Left lung (tissue), 14 donors: ENCODE measurements at places on chromosomes 3 and 15. TPM values are rescaled to one million over a fixed set of nuclear protein-coding genes. Genes with fewer than 3 reads are reported as not detected.

Gene NUP210
- polyA plus RNA-seq: 19.7 TPM

Gene GOLGA8S
- 1.3 TPM for polyA plus RNA-seq

Gene LMAN1L
- 0.08 TPM for polyA plus RNA-seq

Gene RBP2
- polyA plus RNA-seq: 0.79 TPM

Gene LINGO1
- 19.6 TPM for polyA plus RNA-seq

Gene AADAC
- 0.70 TPM for polyA plus RNA-seq

Gene SEC11A
- 260 TPM for polyA plus RNA-seq

Gene MOBP
- 0.55 TPM for polyA plus RNA-seq

Gene MYO5C
- 34.4 TPM for polyA plus RNA-seq

Gene PRICKLE2
- 43.2 TPM for polyA plus RNA-seq

Gene TMEM266
- 2.5 TPM for polyA plus RNA-seq

Gene ZNF774
- 5.9 TPM for polyA plus RNA-seq

Gene GABRR3
- not detected for polyA plus RNA-seq

Gene GPR160
- 11.3 TPM for polyA plus RNA-seq

Gene TRPM7
- 40.5 TPM for polyA plus RNA-seq

Gene KCNAB1
- polyA plus RNA-seq: 1.6 TPM

Gene TNNC1
- 41.6 TPM for polyA plus RNA-seq

Gene SIDT1
- polyA plus RNA-seq: 2.2 TPM

Gene CLDN18
- 60.9 TPM for polyA plus RNA-seq

Gene IGSF10
- 21.3 TPM for polyA plus RNA-seq
